Activated CD4-positive, CD25-positive, alpha-beta regulatory T cell (primary cell): ENCODE measurements at places on chromosomes 6 and 20.

DNA sequence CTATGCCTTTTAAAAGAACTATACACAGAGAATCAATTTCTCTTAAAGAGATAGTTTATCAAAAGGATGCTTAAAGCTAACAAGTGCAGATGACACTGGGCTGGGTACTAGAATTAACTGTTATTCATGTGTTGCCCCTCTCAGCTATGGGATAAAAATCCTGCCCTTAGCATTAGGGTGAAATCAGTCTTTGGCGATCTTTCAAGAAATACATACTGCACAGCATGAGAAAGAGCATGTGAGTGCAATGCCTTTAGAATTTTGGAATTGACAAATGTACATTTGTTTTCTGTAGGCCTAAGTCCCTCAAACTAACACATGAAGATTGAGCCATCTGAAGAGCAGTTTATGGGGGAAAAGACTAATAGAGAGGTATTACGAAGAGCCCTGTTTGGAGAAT lies 115.4 kb downstream of the ZFP64 start:
- no peak for DNase-seq

GRCh38 chr20:3616250-3616649 lies 46.9 kb downstream of the GFRA4 start:
- DNase-seq, result no peak

DNA sequence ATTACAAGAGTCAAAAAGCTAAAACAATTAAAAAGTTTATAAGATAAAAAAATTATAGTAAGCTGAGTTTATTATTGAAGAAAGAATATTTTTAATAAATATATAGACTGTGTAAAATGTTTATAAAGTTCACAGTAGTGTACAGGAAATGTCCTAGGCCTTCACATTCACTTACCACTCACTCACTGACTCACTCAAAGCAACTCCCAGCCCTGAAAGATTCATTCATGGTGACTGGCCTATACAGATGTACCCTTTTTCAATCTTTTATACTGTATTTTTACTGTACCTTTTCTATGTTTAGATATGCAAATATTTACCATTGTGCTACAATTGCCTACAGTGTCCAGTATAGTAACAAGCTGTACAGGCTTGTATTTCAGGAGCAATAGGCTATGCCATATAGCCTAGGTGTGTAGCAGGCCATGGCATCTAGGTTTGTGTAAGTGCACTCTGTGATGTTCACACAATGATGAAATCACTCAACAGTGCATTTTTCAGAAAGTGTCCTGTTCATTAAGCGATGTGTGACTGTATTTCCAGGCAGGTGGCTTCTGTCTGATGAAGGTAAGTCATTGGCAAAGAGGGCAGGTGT lies 130.2 kb downstream of the BTBD3 start:
- DNase-seq, result no peak

- no peak for DNase-seq
These were observed 264.1 kb downstream of the FOXC1 start for GRCh38 chr6:1873781-1874180.

DNA sequence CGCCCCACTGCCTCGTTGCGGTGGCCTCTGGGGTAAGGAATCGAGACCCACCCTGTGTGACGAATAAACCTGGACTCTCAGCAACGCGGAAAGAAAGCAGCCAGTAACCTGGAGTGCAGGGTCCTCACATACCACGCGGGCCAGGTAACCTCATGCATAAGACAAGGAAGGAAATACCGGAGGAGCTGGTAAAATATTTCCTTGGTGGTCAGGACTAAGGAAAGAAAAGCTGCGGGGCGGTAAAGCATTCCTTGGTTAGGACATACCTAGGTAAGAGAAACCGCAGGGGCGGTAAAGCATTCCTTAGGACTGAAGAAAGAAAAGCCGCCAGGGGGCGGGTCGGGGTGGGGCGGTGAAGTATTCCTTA lies 80.7 kb downstream of the SYTL3 start:
- no peak for DNase-seq

DNA sequence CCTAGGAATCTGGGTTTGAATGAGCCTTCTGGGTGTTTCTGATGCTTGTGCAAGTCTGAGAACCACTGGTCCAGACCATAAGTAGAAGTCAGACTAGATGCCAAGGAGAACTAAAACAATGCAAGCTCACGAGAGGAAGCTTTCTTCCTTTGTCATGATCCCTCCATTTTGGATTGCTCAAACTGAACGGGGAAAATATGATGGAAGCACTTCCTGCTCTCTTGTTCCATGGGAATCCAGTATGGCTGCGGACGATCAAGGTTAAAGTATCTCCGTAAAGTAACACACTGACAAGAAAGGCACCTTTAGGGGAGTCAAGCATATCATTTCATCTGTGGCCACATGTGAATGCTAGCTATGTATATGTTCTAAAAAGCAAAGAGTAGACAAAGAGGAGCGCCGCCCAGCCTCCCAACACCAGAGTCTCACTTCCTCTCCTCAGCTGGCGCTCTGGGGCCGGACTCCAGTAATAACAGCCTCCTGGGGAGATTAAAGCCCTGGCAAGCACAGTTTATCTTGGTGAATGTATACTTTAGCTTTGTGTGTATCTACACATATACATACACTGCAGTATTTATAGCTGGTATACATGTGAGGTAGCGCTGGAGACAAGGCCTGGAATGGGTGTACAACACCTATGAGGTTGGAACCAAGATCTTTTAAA lies 88.1 kb downstream of the FOXC1 start:
- DNase-seq, result no peak

GRCh38 chr20:5268449-5268848 lies 48.3 kb downstream of the PROKR2 start:
- no peak for DNase-seq

GRCh38 chr20:1062334-1063010 lies 55.9 kb upstream of the PSMF1 start:
- no peak for DNase-seq

DNA sequence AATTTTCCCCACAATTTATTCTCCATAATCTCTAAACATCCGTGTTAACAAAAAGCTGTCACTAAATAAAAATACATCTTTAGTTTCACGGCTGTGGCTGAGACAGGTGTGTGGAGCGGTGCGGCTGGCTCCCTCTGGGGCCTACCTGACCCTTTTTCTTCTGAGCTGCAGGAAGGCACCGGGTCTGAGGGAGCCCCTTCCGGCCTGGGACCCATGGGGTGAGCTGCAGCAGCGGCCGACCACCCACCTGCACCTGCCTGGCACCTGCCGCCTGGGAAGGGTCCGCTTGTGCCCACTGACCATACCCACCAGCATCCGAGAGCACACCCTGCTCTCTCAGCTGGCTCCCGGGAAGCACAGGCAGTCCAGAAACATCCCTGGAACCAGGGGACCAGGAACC lies 41.5 kb upstream of the FNDC1 start:
- DNase-seq, result no peak

- DNase-seq, result no peak
These were observed 103.1 kb upstream of the RIN2 start for GRCh38 chr20:19654921-19655320.

DNA sequence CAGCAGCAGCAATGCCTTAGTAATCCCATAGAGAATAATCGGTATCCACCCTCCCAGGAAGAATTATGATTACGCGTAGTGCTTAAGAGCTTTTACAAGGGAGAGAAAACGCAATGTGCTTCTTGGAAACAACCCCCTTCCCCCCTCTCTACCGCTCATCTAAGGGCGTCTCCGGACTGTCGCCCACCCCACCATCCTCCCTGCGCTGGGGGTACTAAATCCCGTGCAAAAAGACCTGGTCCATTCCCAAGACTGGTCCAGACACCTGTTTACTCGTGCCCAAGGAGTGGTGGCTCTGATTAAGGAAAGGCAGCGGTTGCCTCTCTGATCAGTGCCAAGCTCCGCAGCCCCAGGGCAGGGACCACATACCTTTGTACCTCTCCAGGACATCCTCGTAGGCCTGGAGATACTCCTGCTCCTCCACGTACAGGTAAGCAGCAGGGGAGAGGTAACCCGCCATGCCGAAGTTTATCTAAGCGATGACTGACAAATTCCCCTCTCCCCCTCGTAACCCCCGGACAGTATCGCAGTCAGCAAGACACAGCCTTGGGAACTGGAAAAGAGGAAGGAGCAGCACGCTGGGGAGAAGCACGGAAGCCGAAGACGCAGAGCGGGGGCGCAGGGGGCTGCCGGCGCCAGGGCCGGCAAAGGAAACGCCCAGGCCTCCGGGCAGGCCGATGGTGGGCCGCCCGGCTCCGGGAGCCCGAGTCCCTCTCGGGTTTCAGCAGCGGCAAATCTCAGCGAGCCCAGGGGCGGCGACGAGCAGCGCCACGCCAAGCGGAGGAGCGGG lies 112.0 kb upstream of the BEND6 start:
- DNase-seq, result no peak

GRCh38 chr20:36862857-36863668 lies 12.9 kb upstream of the TLDC2 start:
- DNase-seq, result no peak
